ENCODE measurements at places on chromosomes 12 and 14. TPM values are rescaled to one million over a fixed set of nuclear protein-coding genes. Genes with fewer than 3 reads are reported as not detected.
A peak's percentile ranks its signal among the peaks of the same experiment; 100 is the strongest.

DNA sequence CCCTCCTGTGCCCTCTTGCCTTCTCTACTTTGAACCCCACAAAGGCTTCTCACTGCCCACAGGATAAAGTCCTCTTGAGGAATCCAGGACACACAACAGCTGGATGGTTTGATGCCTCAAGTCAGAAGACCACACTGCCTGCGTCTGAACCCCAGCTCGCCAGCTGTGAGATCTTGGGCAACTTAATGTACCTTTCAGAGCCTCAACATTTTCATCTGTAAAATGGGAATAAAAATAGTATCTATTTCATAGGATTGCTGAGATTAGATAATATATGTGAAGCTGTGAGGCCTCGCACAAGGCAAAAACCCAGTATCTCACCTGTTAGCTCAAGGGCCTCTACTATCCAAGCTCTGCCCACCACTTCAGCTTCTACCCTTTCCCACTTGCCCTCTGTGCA, 2.3 kb downstream of the CINP start:
- DNase-seq = no peak

PROX2 gene
- total RNA-seq = not detected

DNA sequence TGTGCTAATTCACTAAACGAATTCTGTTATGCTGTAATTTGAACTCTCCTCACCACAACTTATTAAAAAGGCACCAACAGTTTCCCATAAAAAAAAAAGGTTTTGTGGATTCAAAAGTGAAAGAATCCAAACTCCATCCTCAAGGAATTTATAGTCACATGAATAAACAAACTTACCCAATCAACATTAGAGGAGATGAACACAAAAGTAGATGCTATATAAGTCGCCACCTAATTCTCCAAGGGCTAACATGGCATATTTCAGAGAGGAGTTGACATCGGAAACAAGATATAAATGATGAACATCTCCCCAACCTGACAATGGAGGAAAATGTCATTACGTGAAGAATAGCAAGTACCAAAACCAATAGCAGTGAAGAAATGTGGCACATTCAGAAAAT, 265.5 kb upstream of the PRKD1 start:
- no peak for DNase-seq

GRCh38 chr14:55451398-55451797, 11.0 kb upstream of the TBPL2 start:
- DNase-seq = no peak

DNA sequence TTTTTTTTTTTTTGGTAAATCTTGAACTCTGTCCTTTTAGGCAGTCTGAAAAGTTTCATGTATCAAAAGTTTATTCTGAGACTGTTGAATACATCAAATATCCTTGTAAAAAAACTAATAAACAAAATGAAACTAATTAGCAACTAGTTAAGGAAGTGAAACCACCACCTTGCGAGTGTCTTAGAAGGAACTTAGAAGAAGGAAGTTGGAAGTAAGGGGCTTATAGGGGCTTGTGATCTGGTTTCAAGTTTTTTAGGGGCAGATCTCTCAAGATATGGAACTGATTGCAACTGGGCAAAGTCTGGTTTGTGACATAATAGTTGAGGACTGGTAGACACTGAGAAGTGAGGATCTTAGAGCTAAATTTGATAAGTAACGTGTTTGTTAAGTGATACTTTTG, 748.8 kb downstream of the C12orf50 start:
- no peak for DNase-seq

- DNase-seq = no peak
Observed at GRCh38 chr12:46556105-46556559, 183.6 kb upstream of the SLC38A2 start.

GRCh38 chr14:92962831-92963095, 39.8 kb downstream of the CHGA start:
- no peak for DNase-seq

DNA sequence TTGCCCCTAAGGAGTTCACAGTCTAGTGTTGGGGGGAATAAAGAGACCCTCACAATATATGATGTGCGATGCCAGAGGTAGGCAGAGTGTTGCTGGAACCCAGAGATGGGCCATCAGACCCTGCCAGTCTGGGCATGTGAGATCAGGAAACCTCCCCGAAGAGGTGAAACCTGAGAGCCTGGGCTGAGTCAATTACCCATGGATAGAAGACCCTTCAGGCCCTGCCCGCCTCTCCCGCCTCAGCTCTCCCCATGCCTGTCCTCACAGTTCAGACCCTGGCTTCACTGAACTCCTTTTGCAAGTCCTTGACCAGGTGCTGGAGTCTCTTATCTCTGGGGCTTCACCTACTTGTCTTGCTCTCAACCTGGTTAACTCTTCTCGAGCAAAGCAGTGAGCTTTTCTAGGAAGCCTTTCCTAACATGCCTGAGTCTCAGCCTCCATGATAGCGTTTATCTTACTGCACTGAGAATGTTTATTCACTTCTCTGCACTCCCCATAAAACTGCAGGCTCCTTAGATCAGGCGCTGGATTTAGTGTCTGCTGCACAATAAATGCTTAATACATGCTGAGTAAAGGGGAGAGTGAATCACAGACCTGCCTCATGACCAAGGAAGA, 19.6 kb downstream of the ALDH1L2 start:
- no peak for DNase-seq

GRCh38 chr12:64099397-64099796, 122.7 kb downstream of the KICS2 start:
- DNase-seq = no peak

PDZRN4 gene
- 0.43 TPM for total RNA-seq

- no peak for DNase-seq
Observed at GRCh38 chr12:40581889-40582288, 110.3 kb upstream of the CNTN1 start.

- no peak for DNase-seq
Observed at GRCh38 chr14:32530800-32531199, 201.7 kb downstream of the AKAP6 start.

NTN4 gene
- total RNA-seq = 19.9 TPM

AQP2 gene
- not detected for total RNA-seq

GRCh38 chr12:89575374-89575773, 49.5 kb upstream of the POC1B start:
- DNase-seq = no peak

GRCh38 chr12:5581019-5581418, 149.1 kb downstream of the NTF3 start:
- no peak for DNase-seq

GRCh38 chr12:76274420-76275083, 73.7 kb downstream of the BBS10 start:
- no peak for DNase-seq

- no peak for DNase-seq
Observed at GRCh38 chr12:91033251-91033650, 24.6 kb downstream of the KERA start.

TMEM253 gene
- 0.24 TPM for total RNA-seq

- DNase-seq = no peak
Observed at GRCh38 chr12:108620236-108620879, 13.3 kb downstream of the SELPLG start.

PIWIL1 gene
- not detected for total RNA-seq

- DNase-seq = no peak
Observed at GRCh38 chr14:36605506-36605857, 23.1 kb upstream of the NKX2-8 start.

DNA sequence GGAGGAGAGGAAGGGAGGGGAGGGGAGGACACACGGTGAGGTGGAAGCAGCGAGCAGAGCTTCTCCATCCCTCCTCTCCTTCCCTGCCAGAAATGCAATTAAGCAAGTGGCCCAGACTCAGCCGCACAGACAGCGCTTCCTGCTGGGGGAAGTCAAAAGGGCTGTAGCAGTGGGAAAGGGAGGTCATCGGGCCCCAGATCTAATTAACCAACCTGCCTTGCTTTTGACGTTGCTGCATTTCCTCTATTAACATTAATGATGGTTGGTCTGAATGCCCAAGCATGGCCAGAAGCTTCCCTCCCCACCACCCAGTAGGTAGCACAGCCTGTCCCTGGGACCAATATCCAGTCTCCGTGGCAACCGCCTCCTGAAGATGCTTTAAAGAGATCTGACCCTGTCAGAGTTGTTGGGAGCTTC, 4.6 kb upstream of the NGB start:
- DNase-seq = no peak

GRCh38 chr12:13504074-13504473, 307.5 kb downstream of the EMP1 start:
- DNase-seq = no peak

- DNase-seq = no peak
Observed at GRCh38 chr12:88308825-88309224, 166.7 kb downstream of the TMTC3 start.

FGD6 gene
- total RNA-seq = 6.2 TPM

DNA sequence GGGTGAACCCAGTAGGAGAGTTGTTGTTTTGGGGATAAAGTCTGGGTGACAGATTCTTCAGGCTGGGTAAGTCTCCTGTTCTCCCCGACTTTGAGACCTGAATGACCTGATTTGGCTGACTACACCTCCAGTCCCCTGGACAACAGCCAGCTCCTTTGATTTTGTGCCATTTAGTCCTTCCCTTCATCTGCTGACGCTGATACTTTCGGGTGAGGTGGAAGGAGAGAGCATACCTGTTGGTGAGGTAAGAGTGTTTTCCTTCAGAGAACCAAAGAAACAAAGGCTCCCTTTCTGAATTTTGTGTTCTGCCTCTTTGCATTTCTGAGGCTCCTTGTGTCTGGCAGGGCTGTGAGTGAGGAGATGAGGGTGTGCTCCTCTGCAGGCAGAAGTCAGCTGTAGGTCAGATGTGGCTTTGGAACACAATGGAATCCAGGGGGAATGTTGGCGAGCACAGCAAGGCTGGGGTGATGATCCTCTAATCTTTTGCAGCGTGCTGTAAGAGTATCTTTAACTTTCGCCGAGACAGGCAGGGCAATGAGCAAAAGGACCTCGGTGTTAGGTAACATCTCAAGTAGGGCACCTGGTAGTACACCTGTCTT, 12.1 kb downstream of the ETV6 start:
- DNase-seq = no peak

P2RX2 gene
- total RNA-seq = not detected

DNA sequence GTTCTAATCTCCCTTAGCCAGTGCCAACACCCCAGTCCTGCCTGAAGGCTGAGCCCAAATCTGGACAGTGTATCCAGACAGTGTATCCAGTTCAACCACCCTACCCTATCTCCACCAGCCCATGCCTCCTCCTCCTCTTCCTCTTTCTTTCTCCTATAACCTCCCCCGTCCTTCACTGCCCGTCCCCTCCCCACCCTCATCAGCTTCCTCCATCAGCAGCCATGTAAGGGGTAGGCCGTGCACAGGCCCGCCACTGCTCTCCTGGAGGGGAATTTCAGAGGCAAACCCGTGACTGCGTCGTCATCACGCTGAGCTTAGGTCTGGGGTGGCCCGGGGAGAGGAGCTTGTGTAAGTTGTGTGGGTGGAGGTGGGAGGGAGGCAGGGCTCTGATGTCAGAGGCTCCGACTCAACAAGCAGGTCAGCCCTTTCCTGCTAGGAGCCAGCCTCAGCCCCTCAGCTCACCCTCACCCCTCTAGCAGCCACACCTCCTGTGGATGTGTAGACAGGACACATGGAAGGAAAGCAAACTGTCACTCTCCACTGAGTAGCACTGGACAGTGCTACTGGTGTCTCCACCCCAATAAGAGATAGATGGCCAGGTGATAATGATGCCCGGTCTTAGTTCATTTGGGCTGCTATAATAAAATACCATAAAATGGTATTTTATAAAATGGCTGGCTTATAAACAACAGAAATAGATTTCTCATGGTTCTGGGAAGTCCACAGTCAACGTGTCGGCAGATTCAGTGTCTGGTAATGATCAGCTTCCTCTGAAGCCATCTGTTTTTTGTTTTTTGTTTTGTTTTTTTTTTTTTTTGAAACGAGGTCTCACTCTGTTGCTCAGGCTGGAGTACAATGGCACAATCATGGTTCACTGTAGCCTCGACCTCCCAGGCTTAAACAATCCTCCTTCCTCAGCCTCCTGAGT, 50.5 kb downstream of the IRF2BPL start:
- peak; percentile 71 for DNase-seq

LDHB gene
- 17.9 TPM for total RNA-seq

GRCh38 chr12:26800347-26800746, 32.6 kb downstream of the ITPR2 start:
- no peak for DNase-seq

- no peak for DNase-seq
Observed at GRCh38 chr12:116528498-116528897, 30.7 kb upstream of the MAP1LC3B2 start.

FAM186B gene
- 0.56 TPM for total RNA-seq

DNA sequence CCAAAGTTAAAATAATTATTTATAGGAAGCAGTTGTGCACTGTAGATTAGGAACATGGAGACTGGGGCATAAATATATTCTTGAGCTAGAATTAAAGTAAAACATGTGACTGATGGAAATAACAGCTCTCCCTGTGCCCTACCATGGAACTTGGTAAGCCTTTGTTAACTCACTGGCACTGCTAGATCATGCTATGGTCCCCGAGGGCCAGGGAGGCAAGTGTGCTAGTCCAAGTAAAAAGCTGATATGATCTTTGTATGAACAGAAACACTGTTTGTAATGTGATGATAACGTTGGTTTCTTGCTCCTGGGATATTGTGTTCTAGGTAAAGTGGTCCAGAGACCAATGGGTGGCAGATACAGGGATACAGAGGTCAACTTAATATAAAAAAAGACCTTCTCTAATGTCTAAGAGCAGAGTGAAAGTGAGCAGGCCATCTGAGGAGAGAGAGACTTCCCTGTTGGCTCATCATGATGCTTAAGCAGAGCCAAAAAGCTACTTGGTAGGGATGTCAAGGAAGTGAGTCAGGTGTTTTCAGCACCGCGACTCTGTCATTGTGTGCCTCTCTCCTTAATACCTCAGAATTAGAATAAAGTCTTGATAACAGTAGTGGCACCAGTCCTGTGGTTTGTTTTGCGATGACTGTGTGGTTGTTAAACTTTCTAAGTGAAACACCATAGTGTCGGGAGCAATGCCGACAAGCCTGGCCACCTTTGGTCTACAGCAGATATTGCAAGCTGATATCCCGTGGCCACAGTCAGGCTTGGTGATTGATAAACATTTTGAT, 27.6 kb downstream of the BICD1 start:
- DNase-seq = no peak

GRCh38 chr12:47346251-47347019, 266.7 kb upstream of the AMIGO2 start:
- no peak for DNase-seq

DNA sequence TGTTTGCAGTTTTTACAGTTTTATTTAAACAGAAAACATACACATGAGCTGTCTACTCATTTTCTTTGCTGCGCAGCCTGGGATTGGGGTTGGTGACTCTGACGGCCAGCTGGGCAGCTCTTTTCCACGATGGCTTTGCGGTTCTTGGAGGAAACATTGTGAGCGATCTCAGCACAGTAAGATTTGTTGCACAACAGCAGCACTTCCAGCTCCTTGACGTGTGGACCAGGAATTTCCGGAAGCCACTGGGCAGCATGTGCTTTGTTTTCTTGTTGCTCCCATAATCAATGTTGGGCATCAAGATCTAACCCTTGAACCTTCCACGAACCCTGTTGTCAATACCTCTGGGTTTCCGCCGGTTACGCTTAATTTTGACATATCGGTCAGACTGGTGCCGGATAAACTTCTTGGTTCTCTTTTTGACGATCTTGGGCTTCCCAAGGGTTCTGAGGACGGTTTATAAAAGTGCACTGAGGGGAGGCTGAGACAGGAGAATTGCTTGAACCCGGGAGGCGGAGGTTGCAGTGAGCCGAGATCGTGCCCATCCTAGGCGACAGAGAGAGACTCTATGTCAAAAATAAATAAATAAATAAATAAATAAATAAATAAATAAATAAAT, 21.8 kb downstream of the FKBP11 start:
- no peak for DNase-seq

All from right lobe of liver (tissue), 6 donors.